ENCODE measurements at places on chromosomes 13 and 19.

DNA sequence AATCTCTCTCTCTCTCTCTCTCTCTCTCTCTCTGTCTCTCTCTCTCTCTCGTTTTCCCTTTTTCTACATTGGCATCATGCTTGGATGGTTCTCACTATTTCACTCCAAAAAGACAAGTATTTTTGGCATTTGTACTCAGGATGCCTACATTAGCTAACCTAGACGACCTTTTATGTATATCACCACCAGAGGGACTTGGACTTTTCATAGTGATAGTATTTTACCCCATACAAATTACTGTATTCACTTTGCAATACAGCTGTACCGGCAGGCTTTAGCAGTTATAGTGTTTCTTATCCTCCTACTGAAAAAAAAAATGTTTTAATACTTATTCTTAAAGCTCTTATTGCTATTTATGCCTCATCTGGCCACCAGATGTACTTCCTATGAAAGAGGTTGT, 687.2 kb upstream of the KLHL1 start:
- DNase-seq, result no peak

DNA sequence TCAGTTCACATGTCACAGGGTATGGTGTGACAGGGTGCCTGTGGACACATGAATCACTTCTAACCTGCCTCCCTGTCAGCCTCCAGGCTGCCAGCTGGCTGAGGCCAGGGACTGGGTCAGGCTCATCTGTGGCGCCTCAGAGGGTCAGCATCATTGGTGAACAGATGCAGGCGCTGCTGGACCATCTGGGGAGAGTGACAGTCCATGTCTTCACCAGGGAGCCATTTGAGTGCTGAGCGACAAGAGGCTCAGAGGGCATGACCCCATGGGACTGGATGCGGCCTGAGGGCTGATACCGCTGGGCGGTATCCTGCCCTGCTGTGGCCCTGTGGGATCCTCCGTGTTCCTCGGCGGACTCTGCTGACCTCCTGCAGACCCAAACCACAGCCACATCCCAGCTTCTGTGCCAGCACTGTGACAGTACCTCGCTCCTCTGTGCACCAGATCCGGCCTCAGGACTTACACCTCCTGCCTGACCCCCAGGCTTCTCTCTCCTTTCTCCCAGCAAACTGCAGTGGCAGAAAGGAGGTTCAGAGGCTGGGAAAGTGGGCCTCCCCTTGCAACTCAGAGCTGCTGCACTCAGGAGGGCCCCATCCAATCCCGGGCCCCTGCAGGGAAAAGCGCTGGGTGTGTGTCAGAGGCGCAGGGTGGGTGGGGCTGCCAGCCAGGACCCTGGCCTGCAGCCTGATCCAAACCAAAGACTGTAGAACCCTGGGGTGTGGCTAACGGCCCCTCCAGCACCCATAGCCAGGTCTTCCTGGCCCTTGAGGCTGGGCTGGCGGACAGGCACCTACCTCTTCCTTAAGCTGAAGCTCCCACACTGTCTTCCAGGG, 10.2 kb downstream of the ACTMAP start:
- DNase-seq, result no peak

DNA sequence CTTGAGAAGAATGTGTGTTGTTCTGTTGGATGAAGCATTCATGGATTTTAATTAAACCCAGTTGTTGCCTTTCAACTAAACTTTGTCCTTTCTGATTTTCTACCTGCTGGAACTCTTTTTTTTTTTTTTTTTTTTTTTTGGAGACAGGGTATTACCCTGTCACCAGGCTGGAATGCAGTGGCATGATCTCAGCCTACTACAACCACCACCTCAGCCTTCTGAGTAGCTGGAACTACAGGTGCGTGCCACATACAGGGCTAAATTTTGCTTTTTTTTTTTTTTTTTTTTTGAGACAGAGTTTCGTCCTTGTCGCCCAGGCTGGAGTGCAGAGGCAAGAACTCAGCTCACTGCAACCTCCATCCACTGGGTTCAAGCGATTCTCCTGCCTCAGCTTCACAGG, 6.9 kb downstream of the ZNF791 start:
- no peak for DNase-seq

DNA sequence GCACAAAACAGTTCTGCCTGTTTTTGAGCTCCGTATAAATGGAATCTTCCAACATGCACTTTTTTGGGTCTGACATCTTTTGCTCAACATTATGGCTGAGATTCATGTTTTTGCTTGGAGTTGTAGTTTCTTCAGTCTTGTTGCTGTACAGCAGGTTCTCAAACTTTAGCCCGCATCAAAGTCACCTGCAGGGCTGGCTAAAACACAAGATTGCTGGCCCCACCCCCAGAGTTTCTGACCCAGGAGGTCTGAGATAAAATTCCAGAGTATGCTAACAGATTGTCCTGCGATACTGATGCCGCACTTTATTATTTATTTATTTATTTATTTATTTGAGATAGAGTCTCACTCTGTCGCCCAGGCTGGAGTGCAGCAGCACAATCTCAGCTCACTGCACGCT, 79.8 kb upstream of the WASF3 start:
- DNase-seq, result no peak

DNA sequence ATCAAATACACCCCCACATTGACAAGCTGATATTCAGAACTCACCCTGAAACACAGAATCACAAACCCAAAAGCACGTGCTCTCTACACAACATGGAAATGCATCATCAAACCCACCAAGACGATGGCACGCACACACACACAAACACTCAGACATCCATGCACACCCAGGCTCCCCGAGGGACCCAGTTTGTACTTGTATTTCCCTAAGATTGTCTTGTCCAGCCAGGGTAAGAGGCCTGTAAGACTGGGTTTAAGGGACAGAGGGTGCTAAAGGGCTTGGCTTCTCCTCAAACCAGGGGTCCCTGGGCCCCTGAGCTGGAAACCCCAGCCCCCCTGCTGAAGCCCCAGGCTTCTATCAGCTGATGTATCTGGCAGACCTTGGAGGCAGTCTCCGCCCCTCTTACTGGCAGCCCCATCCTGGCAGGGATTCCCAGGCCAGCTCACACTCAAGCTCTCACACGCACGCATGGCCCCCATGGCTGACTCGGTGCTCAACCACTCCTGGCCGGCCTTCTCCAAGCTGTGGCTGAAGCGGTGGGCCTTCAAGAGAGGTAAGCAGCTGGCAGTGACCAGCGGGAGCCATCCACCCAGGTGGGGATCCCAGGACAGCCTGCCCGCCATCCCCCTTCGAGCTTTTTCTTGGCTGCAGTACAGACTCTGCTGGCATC, 6.5 kb downstream of the ARHGEF18 start:
- DNase-seq, result no peak

DNA sequence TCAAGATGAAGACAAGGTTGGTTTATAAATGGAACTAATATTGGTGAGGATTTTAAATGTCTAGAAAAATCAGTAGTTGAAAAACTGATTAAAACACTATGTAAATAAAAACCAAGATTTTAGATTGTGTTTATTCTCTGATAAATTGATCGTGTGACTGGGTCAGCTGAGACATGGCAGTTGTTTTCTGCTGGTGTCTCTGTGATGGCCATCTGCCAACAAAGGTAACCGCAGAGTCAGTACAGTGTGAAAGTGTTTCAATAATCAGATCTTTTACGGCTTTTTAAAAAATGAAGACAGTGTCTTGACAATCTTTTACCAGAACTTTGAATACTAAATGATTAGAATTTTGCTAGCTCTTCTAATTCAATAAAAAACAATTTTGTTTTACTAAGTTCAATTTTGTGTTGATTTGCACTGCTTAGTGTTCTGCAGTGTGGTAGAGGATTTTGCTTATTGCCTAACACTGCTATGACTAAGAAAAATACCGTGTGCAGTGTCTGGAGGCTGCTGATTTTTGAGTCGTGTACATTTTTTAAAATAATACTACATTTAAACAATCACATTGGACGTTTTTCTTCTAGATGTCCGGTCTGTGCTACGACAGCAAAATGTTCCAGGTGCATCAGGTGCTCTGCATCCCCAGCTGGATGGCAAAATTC, 32.7 kb upstream of the GPR183 start:
- DNase-seq, result no peak

DNA sequence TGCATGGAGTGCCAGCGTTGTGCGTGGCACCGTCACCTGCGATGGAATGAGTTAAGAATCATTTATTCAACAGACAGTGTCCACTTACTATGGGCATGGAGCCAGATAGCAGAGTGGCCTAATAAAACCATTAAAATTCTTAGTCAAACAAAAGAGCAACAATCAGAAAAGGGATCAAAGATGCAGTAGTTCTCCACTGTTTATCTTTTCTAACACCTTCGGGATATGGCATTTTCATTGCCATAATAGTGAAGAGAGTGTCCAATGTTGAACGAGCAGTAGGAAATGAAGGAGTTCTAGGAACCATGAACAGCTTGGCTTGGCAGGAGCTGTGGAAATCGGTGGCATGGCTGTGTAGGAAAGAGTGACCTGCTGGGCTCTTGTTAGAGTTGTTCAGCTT, 2.0 kb downstream of the TNFSF11 start:
- no peak for DNase-seq

DNA sequence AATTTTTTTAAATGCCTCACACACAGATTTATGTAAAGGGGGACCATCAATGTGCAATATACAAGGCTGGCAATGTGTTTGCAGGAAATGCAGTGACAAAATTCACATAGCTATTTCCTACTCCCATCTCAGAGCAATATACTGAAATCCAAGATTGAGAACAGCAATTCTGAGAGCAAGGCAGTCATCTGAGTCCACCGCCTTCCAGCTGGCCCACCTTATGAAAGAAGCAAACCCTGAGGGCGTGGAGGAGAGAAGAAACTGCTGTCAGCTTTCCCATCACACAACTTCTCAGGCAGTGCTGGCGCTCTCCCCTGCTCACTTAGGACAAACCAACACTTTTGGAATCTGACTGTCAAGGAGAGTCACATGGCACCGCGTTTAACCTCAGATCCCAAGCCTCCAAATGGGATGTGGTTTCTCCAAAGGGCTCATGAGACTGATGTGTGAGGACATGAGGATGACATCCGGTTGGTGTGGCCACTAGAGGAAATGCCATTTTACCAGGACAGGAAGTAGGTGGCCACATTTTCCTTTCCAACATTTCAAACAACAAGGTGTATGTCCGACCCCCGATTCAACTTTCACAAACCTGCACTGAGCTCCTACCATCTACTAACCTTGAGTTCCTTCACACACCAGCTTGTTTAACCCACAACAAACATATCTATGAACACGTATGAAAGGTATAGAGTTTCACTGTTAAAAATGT, 3.7 kb upstream of the DOCK9 start:
- no peak for DNase-seq

GRCh38 chr13:20461860-20462532, 63.7 kb downstream of the CRYL1 start:
- no peak for DNase-seq

DNA sequence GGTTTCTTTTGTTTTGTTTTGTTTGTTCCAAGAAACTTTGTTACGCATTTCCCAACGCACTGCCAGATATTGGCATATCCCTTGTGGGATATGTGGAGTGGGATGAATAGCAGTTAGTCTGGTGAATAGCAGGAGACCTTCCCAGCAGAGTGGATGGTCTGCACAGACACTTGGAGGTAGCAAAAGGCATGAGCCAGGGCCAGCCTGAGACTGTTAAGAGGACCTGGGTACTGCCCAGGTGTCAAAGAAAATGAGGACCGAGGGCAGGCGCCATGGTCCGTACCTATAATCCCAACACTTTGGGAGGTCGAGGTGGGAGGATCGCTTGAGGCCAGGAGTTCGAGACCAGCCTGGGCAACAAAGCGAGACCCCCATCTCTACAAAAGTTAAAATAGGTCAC, 13.5 kb upstream of the PDCD5 start:
- no peak for DNase-seq

DNA sequence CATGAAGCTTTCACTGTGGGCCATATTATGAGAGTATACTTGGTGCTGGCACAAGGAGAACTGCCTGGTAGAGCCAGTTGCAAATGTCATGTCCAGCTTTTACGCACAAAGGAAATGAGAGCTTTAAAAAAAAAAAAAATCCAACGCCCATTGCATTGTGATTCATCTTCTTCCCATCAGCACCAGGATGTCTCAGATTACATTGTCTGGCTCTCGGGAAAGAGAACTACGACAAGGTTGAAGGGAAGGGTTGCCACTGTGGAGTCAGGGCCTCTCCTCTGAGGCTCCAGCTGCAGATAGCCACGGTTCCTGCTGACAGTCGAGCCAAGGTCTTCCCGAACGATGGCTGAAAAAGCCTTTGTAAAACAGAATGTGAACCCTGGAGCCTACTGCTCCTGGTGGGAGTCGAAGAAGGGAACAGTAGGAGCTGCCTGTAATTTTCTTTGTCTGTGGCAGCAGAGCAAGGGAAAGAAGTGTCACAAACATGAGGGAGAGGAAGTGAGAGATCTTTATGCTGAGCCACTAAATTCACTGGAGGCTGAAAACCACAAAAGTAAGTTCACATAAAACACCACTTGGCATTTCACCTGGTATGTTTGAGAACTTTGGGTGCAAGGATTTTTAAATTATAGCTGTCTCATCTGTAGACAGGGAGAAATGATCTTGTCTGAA, 704.7 kb downstream of the DIAPH3 start:
- no peak for DNase-seq

Measured in stimulated activated CD8-positive, alpha-beta memory T cell treated with anti-CD3 and anti-CD28 coated beads, Interleukin-12 subunit alpha, Interleukin-12 subunit beta, amount 100 ng/mL, for 1 hour (primary cell).